ENCODE measurements at places on chromosomes 5 and 9.
A peak's percentile ranks its signal among the peaks of the same experiment; 100 is the strongest.

DNA sequence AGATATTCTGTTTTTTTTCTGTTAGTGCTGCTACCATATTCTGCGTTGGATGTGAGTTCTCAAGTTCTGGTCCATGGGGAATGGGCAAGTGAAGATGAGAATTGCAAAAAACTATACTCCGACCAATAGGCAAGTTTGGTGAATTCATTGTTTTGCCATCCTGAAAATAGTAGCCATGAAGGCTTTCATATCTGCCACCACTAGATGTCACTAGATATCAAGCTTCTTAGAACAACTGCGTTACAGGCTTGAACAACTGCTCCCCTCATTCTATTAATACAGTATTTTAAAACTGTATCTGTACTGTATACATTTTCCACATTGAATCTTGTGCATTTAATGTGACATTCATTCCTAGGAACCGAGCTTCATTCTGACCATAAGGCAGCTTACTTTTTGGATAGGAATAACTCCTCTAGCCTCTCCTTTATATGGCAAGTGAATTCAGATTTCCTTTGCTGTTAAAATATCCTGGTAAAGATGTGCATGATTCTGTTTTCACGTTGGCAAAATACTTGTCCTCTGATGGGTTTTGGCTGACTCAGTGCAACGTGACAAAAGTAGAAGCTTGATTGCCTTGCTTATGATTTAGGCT is 163.6 kb downstream of the SREK1 start:
- peak; percentile 64 for DNase-seq

- no peak for DNase-seq
Measured at GRCh38 chr5:98259595-98259994, 513.9 kb upstream of the RGMB start.

DNA sequence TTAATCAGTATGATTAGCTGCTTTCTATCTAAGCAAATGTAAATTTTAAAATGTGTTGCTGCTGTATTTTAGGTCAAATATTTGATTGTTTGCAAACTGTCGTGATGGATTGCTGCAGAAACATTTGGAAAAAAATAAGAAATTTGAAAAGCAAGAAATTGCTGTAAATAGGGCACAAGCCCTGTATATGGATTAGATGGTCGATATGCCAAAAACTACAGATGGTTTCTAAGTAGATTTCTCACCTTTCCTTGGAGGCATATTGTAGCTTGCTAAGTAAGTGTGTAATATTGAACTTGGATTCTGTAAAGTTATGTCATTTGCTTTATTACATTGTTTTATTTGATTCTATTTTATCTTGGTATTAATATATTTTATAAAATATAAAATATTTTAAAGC is 13.1 kb downstream of the LECT2 start:
- no peak for DNase-seq

DNA sequence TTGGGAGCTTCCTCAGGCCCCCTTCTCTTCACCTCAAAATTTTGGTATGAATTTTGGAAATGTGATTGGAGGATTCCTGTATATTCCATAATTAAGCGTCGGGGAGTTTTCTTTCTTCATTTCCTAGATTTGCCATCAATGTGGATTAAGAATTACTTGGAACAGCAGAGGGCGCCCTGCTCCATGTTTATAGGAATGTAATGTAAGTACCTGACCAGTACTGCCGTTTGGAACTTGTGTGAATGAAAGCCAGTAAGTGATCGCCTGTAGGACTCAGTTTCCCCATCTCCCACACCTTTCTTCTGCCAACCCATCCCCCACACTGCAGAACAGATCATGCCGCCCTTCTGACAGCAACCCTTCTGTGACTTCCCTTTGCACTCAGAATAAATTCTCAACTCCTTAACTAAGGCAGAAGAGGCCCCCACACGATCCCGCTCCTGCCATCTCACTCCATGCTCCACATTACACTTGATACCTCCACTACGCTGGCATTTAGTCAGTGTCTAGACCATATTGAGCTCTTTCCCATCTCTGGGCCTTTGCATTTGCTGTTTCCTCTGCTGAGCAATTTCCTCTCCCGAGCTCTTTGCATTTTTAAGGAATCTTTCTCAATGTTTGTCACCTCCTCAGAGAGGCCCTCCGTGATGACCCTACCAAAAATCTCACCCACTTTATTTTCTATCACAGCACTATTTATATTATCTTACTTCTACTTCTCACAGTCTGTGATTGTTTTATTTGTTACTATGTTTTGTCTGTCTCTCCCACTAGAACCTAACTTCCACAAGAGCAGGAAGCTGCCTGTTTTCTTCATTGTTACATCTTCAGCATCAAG is 79.5 kb upstream of the HTR4 start:
- peak; percentile 64 for DNase-seq

DNA sequence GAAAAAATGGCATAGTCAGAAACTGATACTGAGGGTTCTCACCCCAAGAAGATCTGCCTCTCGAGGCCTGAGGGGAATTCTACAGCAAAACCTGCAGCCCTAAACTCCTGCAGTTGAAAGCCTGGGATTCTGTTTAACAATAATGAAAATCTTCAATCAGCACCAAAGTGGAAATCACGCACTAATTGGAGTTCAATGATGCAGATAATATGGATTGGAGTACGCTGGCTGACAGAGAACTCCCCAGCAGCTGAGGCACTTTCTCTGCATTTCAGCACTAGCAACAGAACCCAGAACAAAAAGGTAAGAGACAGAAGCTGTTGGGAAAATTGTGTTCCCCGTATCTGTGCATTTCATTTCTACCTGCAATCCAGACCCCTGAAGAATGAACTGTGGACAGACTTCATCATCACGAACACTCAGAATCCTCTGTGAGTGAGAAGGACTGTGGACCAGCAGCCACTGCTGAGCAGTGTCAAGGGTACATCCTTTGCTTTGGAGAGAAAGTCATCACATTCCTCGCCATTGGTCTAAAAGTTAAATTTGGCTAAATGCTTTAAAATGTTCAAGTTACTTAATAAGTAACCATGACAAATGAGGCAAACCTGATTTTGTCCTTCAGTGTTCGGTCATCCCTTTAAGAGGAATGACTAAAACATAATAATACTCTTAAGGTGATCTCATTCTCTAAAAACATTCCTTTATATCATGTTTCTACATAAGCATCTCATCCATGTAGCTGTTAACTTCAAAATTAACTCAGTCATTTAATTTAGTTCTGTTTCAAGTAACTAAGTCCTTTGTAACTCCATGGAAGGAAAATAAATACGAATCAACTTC is 126.1 kb downstream of the GAS1 start:
- DNase-seq = no peak

- no peak for DNase-seq
Measured at GRCh38 chr5:18744441-18744840, 1110.2 kb downstream of the TAF11L14 start.

- DNase-seq = no peak
Measured at GRCh38 chr5:150633429-150633828, 7.0 kb upstream of the SYNPO start.
